ENCODE measurements at places on chromosomes 6 and 20.

- DNase-seq = no peak
Measured at GRCh38 chr20:3932277-3932676, 43.1 kb downstream of the PANK2 start.

DNA sequence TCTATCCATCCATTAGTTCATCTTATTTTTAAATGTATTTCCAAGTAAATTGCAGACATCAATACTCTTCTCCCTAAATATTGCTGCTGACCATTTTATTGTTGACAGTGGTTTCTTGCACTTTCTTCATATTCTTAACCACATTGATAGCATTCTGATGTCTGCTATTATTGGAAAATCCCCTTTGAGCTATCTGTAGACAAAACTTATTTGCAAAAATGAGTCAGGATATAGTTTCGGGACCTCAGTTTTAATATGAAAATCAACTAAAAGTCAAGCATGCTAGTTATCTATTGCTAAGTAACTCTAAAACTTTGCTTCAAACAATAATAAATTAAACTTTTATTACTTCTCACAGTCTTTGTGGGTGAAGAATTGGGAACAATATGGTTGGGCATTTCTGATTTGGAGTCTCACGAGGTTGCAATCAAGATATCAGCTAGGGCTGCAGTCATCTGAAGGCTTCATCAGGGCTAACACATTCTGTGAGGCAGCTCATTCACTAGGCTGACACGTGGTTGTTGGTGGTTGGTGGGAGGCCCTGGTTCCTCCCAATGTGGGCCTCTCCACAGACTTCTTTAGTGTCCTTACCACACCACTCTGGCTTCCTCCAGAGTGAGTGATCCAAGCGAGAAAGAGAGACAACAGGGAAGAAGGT, 32.7 kb downstream of the CD109 start:
- DNase-seq = no peak

DNA sequence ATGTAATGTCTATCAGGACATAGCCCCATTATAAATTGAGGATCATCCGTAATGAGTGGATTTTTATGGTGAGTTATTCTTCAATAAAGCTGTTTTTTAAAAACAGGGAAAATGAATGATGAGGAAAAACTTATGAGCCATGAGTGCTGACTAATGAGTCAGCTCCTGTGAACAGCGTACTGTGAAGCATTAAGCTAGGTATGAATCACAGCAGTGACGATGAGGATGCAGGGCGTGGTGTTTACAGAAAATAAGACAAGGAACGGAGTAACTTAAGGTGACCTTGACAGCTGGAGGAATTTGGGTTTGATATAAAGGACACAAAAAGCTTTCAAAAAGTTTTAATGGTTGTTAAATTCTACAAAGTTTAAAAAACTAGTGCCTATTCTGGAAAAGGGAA, 96.3 kb downstream of the FOXF2 start:
- no peak for DNase-seq

DNA sequence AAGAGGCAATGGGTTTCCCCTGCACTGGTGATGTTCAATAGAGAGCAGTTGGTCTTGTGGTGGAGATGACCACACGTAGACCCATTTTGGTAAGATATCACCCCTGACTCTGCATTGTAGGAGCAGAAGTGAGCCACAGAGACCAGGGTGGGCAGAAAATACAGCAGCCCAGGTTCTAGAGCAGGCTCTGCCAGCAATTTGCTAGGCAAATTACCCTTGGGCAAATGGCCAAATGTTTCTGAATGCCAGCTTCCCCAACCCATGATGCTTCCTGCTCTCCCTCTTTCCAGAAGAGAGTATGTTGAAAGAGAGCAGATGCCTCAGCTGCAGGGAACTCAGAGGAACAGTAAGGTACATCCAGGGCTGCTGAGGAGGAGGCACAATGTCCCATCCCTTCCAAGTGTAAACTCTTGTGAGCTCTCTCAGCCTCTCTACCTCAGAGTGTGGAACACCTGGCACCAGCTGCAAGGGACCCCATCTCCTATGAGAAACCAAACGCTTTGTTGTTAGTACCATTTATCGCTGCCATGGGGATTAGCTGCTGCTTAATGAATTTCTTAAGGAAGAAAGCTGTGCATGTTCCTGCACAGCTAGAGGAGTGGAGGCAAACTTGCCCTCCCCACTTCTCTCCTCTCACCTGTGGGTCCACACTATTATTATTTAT, 317.5 kb upstream of the MOCS1 start:
- DNase-seq = no peak

DNA sequence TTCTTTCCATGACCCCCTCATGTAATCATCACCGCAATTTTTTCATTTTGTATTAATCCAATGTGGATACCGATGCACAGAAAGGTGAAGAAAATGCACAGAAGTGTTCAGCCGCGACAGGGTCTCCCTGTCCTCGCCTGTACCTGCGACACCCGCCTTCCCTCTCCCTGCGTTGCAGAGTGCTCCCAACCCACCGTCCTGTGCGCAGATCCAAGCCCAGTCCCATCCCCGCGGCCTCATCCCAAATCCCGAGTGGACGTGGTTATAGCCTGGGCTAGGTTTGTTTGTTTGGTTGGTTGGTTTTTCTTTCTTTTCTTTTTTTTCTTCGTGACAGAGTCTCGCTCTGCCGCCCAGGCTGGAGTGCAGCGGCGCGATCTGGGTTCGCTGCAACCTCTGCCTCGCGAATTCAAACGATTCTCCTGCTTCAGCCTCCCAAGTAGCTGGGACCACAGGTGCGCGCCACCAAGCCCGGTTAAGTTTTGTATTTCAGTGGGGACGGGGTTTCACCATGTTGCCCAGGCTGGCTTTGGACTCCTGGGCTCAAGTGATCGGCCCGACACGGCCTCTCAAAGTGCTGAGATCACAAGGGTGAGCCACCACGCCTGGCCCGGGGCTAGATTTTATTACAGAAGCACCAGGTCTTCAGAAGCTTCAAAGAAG, 536 bp upstream of the RAET1G start:
- no peak for DNase-seq

DNA sequence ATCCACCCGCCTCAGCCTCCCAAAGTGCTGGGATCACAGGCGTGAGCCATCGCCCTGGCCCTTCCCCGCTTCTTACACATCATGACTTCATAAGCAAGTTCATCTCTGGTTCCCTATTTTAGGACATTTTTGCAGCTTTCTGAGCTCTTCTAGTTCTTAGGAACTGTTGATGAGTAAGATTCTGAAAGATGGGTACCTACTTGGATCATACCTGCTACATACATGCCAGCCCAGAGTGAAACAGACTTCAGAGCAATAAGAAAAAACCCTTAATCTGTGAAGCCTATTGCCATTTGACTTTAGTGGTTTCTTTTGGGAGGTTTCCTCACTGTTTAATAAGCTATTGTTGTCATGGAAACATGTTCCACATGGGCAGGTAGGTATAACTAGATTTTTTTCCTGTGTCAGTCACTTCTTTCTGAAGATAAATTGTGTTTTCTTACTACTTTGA, 27.9 kb upstream of the TMEM217 start:
- DNase-seq = no peak

DNA sequence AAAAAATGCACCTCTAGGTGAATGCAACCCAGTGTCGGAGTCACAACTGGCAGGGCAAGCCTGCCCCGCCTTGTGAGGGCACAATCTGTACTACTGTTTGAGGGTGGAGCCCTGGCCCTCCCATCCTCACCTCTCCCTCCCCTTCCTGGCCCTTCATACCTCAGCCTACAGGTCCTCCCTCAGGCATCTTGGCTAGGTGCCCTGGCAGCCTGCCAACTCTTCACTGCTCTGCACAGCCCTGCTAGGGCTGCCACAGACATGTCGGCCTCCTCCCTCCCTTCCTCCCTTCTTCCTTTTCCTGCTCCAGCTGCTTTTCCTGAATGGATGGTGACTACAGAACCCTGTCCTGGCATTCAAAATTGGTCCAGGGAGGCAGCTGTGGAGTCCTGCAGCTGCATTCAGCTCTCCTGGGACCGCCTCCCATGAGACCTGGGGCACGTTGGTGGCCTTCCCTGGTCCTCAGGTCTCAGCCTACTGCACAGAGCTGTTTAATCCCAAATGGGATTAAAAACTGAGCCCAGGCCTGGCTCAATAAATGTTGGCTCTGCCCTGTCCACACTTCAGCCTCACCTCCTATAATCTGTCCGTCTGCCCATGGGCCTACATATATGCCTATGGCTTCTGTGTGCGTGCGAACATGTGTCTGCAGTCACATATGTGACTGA, 52.7 kb downstream of the CDH22 start:
- peak; percentile 57 for DNase-seq

GRCh38 chr6:4352731-4353130, 217.4 kb upstream of the ECI2 start:
- no peak for DNase-seq

- no peak for DNase-seq
Measured at GRCh38 chr6:137749696-137750211, 117.3 kb upstream of the TNFAIP3 start.

DNA sequence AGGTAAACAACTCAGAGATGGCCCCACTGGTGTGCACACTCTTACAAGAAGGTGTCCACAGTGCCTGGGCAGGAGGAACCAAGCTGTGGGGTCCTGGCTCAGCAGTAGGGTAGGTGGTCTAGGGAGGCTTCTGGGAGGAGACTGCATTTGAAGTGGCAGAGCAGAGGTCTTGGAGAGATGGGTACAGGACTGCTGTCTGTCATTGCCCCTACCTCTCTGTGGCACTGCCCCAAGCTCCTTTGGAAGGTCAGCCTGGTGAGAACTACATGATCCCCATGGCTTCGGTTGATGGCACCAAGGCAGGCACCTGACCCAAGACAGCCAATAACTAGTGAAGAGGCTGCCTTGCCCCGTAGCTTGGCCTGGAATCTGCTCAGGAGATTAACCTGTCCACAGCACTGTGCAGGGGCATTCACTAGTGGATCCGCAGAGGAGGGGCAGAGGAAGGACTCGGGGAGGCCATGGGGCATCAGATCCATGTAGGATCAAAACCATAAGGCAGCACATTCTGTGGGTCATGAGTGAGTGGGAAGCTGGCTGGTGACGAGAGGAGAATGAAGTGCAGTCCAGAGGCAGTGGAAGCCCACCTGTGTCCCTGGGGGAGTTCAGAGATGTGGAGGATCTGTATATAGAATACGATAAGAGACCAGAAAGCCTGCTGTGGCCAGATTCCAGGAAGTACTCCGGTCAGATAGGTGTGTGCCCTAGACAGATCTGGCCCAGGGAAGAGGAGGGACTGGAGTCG, 162.0 kb downstream of the GRM4 start:
- no peak for DNase-seq

DNA sequence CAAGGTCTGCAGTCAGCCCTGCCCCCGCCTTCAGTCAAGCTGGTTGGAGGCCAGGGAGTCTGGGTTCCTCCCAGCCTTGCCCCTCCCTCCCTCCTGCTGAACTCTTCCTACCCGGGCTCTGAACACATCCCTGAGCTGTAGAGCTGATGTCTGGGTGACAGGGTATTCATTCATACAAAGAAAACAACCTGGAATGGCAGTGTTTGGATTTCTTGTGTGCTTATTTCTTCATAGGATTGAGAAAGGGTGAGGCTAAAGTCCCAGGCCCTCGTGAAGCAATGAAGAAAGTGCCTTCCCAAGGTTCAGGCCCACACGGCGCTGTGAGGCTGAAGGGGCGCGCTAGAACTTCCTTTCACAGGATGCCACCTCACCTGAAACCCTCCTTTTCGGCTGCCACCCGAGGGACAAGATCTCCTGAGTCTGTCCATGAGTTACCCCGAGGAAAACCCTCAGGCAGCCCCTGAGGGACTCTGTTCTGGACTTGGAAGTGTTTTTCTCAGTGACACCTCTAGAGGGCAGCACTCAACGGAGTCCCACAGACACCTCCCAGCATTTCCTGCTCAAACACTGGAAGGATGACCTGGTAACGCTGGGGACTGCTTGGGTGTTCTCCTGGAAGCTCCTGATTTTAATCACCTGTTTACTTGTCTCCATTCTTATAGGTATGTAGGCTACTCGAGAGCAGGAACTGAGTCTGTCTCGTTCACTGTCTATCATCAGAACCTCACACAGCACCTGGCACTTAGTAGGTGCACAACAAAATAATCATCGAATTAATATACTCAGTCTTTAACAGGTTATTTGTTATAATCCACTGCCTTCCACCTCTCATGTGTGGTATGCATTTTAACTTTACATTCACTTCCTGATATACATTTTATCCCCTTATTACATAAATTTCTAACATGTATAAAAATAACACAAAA, 11.8 kb upstream of the GSTA1 start:
- peak; percentile 17 for DNase-seq

DNA sequence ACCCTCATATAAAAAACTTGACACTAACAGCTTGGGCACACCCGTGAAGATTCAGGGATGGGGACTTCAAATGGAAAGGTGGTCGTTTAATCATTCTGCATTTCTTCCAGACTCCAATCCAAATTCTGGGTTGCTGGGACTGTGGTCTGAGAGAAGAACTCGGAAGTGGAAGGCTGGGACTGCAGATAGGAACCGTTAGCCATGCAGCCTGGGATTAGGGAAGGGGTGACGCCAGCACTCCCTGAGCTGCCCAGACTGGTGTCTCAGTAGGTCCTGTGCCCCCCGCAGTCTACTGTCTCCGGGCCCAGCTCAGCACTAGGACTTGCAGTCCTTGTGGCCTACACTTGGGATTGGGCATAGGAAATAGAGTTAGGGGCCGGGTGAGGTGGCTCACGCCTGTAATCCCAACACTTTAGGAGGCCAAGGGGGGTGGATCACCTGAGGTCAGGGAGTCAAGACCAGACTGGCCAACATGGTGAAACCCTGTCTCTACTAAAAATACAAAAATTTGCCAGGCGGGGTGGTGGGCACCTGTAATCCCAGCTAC, 511 bp upstream of the CLIC1 start:
- DNase-seq = no peak

GRCh38 chr6:19535351-19535750, 301.8 kb upstream of the ID4 start:
- no peak for DNase-seq

DNA sequence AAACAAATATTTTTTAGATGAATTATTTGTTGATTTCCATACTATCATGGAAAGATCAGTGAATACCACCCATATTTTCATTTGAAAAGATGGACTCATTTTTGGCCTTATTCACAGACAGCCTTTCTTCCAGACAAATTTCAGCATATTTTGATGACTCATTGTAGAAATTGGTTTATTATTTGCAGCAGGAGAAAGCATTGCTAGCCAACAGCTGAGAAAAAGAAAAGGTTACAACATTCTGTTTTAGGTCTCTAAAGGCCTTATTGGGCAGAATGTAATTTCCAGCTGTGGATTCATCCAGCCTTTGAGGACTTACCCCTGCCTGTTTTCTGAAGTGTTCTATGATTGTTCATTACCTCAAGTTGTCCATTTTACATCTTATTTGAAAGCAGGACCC, 201.9 kb downstream of the PLCB4 start:
- peak; percentile 33 for DNase-seq

DNA sequence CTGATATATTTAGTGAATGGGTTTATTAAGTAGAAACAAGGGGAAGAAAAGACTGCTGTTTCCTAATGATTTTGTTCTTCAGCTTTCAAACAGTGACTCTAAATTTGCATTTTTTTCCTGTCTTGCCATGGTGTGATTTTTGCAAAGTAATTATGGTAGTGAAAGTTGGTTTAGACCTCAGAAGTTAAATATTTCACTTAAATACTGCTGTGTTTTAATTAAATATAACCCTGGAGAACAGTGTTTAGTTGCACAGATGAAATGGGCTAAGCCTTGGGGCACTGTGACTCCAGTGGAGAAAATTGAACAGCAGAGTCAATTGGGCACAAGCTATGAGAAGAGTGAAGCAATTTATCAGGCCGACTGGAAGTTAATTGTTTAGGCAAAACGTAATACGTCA, 111.1 kb upstream of the MCHR2 start:
- DNase-seq = no peak

Measured in umbilical cord (tissue), 2 donors.